Kidney (tissue), 22 donors: ENCODE measurements at places on chromosomes 16 and 17. TPM values are rescaled to one million over a fixed set of nuclear protein-coding genes. Genes with fewer than 3 reads are reported as not detected.

The ADORA2B gene
- 0.60 TPM for total RNA-seq

The KRT31 gene
- total RNA-seq: not detected

The KRTAP2-2 gene
- total RNA-seq: not detected

The GAS2L2 gene
- not detected for total RNA-seq

The ELMO3 gene
- total RNA-seq: 24.2 TPM

The NLE1 gene
- 11.0 TPM for total RNA-seq

The CPD gene
- total RNA-seq: 139 TPM

The CACNA1H gene
- 20.6 TPM for total RNA-seq

The AATK gene
- total RNA-seq: 4.2 TPM

The NUP88 gene
- 57.9 TPM for total RNA-seq

The SNX20 gene
- total RNA-seq: 6.2 TPM

The GFOD2 gene
- 24.5 TPM for total RNA-seq

The NME3 gene
- total RNA-seq: 70.8 TPM

The TNP2 gene
- not detected for total RNA-seq

The FBXW10 gene
- total RNA-seq: not detected

GRCh38 chr16:3194792-3195191 lies 6.8 kb downstream of the OR1F1 start:
- no peak for DNase-seq

GRCh38 chr16:1100084-1100800 lies 4.2 kb upstream of the C1QTNF8 start:
- DNase-seq: no peak

GRCh38 chr17:72984145-72984925 lies 108.2 kb downstream of the SLC39A11 start:
- no peak for DNase-seq

- DNase-seq: no peak
Measured at GRCh38 chr16:62711797-62712196, 675.6 kb upstream of the CDH8 start.

DNA sequence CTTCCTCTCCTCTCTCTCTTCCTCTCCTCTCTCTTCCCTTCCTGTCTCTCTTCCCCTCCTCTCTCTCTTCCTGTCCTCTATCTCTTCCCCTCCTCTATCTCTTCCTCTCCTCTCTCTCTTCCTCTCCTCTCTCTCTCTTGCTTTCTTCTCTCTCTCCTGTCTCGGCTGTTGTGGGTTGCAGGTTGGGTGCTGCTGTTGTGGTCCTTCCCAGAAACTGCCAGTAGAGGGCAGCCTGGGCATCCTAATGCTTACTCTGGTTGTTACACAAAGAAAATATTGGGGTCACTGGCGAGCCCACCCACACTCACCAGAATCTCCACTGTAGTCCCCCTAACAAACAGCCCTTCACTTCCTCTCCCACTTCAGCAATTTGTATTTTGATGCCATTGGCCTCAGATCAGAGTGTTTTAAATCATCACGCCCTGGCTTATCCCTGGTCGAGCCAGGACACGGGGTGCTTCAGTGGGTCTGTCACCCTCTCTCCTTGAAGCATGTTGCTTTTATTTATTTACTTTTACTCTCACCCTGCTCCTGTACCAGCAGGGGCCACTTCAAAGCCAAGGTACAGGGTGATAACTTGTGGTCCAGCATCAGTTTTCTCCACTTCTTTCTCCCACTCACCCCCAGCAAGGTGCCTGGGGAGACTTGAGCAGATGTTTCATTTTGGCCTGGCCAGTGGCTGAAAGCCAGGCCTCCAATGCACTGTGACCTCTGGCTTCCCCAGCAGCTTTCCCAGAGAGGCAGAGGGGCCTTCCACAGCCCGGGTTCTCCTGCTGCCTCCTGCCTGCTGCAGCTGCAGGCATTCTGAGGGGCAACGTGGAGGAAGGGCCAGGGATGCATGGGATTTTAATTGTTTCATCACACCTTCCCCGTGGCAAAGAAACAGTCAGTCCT lies 4.7 kb upstream of the MMP15 start:
- peak; percentile 71 for DNase-seq

- no peak for DNase-seq
Measured at GRCh38 chr16:1366712-1367299, 15.1 kb downstream of the GNPTG start.

GRCh38 chr16:17273142-17273561 lies 197.6 kb downstream of the XYLT1 start:
- DNase-seq: no peak

- no peak for DNase-seq
Measured at GRCh38 chr17:77150196-77150595, 9.4 kb downstream of the SEC14L1 start.

GRCh38 chr16:2492292-2492691 lies 17.4 kb downstream of the TBC1D24 start:
- DNase-seq: peak; percentile 62

GRCh38 chr17:64120159-64120810 lies 9.7 kb downstream of the ERN1 start:
- DNase-seq: no peak

DNA sequence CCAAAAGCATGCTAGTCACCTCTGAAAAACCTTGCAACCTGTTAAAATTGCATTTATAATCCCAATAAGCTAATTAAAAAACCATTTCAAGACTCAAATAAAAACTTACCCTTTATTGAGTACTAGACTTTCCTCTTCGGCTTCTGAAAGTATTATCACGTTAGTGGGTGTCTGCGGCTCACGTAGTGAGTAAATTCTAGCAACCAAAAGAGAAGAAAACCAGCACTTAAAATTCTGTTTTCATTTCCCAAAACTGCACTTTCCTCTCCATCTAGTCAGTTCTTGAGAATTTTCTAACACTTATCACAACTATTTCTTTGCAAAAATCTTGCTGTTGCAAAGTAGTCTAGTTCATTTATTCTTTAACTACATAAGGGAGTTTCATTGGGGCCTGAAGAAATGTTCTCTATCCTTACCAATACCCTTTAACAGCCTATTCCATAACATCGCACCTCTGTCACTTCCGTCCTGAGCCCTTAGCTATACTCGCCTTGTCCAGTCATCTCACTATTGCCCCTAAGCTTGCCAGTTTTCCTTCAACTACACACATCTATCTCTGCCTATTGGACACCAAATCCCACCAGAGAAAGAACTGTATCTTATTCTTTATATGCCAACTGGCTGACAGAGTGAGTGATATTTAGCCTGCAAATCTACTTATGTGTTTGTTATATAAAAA lies 8.7 kb downstream of the NUP88 start:
- DNase-seq: no peak

GRCh38 chr17:8668176-8668740 lies 37.7 kb upstream of the MYH10 start:
- DNase-seq: no peak

- no peak for DNase-seq
Measured at GRCh38 chr16:89596957-89597649, 16.3 kb upstream of the DPEP1 start.

DNA sequence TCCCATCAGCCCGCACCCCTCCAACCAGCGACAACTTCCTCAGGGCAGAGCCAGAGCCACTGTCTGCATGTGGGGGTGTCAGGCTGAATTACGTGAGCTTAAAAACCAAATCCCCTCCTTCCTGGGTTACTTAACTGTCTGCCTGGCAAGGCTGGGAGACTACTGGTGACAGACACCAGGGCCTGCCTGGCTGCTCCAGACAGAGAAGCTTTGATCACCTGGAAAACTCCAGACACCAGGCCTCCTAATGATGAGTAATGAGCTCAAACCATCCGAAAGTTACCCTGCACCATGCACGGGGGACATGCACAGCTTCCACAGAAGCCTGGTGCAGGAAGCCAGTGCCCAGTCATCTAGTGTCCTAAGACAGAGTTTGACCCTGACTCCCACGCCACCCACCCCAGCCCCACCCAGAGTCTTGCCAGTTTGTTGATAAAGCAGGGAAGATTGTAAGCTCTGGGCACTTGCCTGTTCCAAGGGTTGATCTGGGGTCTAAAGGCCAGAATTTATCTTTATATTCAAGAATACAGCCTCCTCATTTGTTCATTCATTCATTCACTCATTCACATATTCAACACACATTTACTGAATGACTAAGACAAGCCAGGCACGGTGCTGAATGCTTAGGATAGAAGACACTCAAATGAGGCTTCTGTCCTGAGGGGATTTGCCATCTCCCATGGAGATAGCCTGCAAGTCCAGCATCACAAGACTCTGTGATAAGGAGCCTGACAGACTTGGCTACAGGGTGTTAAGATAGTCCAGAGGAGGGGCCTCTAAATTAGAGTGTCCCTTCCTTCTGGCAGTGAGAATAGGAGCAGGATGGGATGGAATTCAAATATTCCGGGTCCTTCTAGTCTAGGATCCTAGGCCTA lies 7.2 kb upstream of the CCDC182 start:
- no peak for DNase-seq

DNA sequence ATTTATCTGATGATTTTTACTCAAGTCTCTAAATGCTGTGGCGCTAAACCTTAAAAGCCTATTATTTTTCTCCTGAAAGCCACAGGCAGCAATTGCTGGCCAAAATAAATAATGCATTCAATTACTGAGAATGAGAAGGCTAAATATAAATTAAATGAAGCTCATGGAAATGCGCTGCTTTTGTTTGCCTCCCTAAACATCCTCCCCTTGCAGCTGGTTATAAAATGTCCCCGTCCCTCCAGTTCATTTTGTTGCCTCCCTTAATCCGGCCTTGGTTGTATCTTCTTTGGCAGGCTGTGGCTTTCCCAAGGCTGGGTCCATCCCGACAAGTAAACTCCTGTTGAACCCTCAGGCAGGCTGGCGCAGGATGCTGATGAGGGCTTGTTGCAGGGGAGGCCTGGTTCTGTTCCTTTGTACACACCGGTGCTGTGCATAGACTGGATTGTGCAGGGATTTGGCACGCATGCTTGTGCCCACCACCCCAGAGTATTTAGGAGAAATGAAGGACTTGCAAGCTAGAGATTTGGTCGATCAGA lies 62.7 kb downstream of the KNOP1 start:
- DNase-seq: no peak

DNA sequence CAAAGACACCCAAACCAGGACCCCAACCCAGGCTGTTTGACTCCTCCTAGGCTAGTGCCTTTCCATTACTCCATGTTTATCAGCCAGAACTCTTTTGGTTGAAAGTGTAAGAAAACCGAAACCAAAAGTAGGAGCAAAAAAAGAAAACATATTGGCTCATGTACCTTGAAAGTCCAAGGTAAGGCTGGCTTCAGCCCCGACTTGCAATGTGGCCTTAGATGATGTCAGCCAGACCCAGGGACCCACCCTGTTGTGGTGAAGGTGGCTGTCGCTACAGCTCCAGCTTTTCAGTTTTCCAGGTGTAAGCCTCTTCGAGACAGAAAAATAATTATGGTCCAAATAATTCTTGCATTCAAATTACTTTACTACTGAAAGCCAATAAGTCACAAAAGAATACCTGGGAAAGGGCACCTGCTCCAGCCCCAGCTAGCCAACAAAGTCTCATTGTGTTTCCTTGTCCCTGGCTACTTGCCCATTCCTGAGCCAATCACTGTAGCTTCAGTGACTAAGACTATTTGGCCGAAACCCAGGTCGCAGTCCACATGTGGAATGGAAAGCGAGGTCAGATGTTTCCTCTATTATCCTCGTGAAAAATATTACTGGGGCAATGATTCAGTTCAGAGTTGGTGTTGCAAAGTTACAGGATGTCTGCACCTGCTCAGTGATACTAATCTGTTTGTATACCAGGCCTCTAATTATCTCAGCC lies 20.7 kb downstream of the DNAH9 start:
- DNase-seq: no peak

- DNase-seq: peak; percentile 75
Measured at GRCh38 chr16:89155184-89155679, 16.3 kb upstream of the CDH15 start.

- no peak for DNase-seq
Measured at GRCh38 chr17:67970783-67971182, 25.5 kb downstream of the C17orf58 start.

DNA sequence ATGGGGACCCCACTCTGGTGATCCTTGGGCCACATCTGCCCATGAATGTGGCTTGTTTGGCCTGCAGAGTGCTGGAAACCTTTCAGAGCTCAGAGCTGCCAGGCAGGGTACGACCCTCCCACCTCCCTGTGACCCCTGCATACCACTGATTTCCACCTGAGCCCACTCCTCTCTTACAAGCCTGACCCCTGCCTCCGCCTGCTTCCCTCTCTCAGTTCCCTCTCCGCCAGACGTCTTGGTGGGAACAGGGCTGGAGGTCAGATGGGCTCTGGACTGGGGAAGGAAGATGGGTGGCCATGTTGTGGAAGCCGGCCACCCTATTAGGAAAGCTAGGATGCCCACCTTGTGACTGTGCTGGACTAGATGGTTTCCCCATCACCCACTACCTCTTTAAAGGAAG lies 185.1 kb downstream of the KATNIP start:
- no peak for DNase-seq

DNA sequence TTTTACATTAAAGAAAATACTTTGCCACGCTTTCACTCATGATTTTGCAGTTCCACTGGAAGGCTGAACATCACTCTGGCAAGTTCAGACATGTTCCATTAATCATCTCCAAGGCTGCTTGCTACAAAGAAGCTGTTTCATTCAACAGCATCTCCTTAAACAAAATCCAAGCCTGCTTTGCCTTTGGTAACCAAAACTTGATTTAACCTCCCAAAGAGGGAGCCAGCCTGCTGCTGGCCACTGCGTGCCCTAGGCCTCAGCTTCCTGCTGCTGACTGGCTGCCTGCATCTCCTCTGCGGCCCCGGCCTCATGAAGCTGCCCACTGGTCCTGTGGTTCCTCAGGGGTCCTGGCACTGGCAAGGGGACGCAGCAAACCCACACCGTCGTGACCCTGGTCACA lies 31.8 kb downstream of the ANKRD11 start:
- DNase-seq: no peak

- no peak for DNase-seq
Measured at GRCh38 chr17:81359218-81359617, 36.0 kb upstream of the BAHCC1 start.

- peak; percentile 100 for DNase-seq
Measured at GRCh38 chr17:8630802-8631553, 453 bp upstream of the MYH10 start.

DNA sequence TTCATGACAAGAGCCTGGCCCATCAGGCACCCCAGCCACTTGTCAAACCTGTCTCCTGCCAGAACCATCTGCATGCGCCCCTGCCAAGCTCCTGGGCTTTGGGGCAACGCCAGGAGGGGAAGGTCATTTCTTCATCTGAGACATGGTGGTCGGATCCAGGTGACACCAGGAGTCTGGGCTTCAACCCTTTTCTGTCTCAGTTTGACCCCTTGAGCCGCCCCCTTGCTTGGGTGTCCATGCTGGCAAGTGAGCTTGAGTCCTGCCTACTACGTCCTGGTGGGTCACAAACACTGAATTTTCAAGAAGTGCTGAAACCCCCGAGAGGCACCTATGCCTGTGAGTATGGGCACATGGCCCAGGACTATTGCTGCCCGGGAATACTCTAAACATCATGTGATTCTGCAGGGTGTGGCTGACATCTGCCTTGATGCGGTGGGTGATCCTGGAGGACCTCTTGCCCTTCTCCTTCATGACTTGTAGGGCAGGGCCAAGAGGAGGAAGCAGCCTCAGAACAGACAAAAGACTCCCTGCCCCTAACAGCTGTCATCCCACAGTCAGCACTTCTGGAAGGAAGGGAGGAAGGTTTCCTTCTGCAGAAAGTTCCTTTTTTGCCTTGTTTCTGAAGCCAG lies 43.4 kb downstream of the TNFRSF13B start:
- no peak for DNase-seq

GRCh38 chr17:72139212-72139611 lies 18.4 kb downstream of the SOX9 start:
- no peak for DNase-seq

- DNase-seq: peak; percentile 73
Measured at GRCh38 chr17:81834831-81835267, at the start of gene PPP1R27. TSS of gene PPP1R27 (minus strand) at chr17:81835050. CDS start at chr17:81834953, 97 bp downstream.
